Stimulated activated CD4-positive, alpha-beta T cell treated with anti-CD3 and anti-CD28 coated beads, Interleukin-12 subunit alpha, Interleukin-12 subunit beta, amount 100 ng/mL, for 24 hours (primary cell): ENCODE measurements at places on chromosomes 5 and 9.

DNA sequence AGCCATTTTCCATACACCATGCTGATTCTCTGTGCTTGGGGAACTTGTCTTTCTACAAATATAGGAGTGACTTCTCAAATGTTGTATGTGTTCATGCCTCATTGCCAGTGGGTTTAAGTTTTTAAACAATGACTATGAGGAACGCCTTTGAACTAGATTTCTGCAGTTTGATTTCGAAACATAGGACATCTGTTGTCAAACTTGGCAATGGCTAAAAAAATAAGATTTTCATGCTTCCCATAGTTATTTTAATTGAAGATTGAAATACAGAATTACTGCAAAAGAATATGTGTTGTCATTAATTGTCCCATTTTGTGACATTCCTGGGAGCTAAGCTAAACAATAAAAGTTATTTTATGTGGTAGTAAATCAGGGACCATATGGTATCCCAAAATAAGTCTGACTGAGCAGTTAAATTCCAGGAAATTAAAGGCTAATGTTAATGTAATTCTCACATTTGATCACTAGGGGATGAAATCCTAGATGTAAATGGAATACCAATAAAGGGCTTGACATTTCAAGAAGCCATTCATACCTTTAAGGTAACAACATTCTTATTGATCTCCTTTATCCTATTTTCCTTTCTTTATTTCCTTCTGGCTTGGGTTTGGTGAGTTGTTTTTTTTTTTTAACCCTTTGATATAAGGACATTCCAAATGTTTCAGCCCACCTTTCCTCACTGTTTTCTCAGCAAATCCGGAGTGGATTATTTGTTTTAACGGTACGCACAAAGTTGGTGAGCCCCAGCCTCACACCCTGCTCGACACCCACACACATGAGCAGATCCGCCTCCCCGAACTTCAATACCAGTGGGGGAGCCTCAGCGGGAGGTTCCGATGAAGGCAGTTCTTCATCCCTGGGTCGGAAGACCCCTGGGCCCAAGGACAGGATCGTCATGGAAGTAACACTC lies 116.7 kb downstream of the GOLPH3 start:
- DNase-seq, result no peak

DNA sequence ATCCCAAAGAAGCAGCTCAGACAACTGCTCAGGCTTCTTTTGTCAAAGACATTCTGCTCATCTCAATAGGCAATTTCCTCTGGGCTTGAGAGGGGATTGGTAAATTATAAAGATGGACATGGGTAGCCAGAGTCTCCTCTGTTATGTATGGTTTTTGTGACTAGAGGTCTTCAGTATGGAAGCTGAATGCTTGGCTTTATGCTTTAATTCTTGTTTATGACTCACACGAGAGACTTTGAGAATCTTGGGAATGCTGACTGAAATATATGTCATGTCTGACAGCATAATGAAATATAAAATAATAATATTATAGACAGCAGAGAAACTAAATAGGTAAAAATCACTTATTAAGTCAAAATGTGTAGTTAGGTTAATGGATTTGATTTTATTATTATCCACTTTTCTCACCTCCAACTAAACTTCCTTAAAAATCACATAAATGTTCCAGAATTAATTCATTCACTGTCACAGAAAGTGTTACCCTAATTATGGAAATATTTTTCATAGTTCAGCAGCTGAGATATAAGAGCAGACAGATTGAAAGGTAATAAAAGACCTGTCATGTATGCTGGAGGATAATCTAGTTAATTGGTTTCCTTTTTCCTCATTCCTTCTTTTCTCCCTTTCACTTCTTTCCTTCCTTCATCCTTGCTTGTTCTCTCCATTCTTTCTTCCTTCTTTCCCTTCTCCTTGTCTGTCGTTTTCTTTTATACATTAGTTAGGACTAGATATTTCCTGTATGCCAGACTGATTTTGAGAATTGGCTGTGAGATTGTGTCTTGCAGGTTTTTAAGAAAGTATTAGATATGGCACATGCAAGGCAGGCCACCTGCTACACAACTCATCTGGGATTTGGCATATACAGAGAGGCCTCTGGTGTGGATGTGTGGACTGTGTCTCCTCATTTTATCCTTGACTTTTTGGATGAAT lies 1866.1 kb upstream of the NUDT12 start:
- DNase-seq, result no peak

DNA sequence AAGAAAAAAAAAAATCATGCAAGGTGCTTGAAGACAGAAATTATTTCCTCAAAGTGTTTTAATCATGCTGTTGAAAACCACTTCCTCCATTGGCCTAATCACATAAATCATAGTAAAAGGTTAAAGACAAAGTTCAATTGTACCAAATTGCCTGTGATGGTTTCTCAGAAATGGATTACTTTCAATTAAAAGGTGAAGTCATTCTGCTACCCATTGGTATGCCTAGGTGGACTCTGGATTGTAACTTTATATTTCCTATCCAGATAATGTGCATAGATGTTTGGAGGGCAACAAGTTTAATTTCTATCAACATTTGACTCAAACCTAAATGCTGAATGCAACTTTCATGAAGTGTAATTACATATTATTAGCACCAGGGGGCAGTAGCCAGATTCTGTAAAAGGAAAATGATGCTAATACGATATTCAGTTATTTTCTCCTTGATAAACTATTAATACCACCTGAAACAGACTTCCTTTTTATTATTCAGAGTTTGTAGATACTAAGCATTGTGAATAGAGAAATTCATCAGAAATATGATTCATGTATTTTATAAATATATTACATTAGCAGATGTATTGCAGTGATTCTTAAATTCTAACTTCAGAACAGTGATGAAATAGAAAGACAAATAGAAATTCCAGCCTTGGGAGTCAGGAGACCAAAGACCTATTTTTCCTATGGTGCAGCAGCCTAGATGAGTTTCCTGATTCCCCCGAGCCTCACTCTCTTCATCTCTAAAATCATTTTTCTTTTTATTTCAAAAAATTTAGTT lies 148.2 kb downstream of the CAAP1 start:
- no peak for DNase-seq

GRCh38 chr5:107743373-107744000 lies 72.8 kb upstream of the EFNA5 start:
- no peak for DNase-seq

DNA sequence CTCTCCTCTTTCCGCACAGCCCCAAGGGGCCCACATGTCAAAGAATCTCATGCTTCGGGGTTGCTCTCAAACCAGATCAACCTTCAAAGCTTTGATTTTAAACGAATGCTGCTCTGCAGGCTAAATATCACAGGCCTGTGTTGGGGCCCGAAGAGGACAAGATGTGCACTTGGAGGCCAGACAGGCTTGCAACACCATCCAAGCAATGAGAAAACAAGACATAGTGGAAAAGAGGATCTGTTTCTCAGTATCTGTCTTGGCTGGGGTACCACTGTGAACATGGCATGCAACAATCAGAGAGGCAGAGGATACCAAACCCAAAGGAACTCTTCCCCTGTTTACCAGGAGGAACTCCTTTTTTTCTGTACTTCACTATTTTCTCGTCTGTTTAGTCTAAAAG lies 321.8 kb downstream of the SLIT3 start:
- DNase-seq, result no peak

DNA sequence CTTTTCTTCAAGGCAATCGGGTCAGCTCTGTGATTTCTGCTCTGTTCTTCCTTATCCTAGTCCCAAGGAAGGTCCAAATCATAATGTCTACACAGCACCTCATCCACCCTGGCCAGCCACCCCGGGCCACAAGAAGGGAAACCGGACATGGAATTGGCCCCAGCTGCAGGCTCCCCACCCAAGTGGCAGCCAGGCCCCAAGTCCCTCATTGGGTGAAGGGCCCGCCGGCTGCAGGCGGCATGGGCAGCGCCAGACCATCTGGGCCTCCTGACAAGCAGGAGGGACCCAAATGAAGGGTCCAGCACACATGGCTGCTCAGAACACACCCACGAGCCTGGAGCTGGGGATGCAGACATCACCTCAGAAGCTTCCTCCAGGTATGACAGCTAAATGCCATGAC lies 33.7 kb downstream of the BICD2 start:
- no peak for DNase-seq

DNA sequence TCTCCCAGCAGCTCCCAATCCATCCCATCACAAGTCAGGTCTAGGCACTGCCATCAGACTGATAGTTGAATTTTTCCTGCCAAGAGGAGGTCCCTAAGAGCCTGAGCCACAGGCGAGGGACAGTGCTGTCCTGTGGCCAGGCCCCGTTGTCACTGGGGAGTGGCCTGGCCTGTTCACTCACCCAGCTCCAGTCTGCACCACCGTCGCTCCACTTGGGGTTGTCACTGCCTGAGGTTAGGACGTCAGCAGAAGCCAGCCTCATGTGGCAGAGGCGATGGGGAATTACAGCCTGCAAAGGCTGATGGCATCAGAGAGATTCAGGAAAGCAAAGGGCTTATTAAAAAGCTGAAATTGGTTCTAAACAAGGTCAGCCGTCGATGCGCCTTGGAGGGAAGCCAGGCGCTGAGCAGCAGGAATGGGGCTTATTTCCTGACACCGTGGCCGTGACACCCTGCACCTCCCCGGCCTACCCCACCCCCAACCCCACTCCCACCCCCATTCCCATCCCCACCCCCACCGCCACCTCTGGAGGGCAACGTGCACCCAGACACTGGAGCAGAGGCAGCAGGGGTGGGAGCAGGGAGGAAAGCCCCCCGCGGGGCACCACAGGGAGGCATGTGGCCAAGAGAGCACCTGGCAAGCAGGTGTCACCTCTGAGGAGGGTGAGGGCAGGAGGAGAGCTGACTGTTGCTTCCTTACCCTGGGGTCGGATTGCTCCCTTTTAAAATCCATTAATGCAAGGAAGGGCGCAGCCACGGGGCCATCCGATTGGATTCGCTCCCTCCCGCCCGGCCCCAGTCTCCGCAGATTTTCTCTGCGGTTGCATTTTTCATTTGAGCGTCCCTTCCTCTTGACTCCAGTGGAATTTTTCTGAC lies 3.1 kb upstream of the DBH start:
- no peak for DNase-seq

DNA sequence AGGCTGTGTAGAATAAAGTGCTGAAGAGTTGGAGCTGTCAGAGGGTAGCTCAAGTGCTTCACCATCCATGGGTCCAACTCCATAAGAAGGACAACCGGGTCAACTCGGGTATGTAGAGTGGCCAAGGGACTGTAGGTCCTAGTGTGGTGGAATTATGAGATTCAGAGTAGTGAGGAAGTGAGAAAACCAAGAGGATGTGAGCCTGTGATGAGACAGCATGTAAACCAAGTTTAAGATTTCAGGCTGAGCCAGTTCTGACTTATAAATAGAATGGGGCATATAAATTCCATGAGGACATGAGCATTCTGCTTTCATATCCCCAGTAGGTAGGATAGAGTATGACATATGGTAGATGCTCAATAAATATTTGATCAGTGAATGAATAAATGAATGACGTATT lies 96.3 kb downstream of the CFAP95 start:
- DNase-seq, result no peak

- no peak for DNase-seq
These were observed 255.1 kb downstream of the MCTP1 start for GRCh38 chr5:95029569-95030366.

- DNase-seq, result peak; percentile 43
These were observed 157.0 kb downstream of the RGS3 start for GRCh38 chr9:113620377-113621161.

- DNase-seq, result no peak
These were observed 211.2 kb downstream of the CDK5RAP2 start for GRCh38 chr9:120368799-120369198.

- no peak for DNase-seq
These were observed 22.0 kb downstream of the CCNH start for GRCh38 chr5:87390576-87391199.

DNA sequence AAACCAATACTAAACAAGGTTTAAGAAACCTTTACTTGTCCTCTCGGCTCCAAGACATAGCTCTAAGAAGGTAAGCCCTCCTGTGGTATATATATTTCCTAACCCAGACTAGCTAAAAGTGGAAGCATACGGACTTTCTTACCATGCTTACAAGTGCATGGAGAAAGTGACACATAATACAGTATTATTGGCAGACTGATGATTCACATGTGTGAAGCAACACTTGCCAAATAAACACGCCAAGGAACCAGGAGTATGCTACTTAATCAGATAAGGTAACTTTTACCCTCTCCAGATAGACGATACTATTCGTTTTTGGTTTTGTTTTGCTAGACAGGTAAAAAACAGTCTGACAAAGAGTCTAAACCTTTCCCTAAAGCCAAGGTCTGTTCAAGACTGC lies 264.1 kb downstream of the MLLT3 start:
- no peak for DNase-seq

- DNase-seq, result no peak
These were observed 63.8 kb downstream of the GHR start for GRCh38 chr5:42487077-42487476.

DNA sequence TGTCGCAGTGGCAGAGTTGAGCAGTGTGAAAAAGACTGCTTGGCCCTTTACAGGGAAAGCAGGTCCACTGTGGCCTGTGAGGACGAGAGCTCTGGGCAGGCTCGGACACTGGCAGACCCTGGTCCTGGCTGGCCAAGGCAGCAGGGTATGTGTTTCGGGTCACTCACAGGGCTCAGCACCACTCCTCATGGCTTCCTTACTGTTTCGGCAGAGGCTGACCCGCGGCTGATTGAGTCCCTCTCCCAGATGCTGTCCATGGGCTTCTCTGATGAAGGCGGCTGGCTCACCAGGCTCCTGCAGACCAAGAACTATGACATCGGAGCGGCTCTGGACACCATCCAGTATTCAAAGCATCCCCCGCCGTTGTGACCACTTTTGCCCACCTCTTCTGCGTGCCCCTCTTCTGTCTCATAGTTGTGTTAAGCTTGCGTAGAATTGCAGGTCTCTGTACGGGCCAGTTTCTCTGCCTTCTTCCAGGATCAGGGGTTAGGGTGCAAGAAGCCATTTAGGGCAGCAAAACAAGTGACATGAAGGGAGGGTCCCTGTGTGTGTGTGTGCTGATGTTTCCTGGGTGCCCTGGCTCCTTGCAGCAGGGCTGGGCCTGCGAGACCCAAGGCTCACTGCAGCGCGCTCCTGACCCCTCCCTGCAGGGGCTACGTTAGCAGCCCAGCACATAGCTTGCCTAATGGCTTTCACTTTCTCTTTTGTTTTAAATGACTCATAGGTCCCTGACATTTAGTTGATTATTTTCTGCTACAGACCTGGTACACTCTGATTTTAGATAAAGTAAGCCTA lies 15.7 kb downstream of the SQSTM1 start:
- DNase-seq, result peak; percentile 39

DNA sequence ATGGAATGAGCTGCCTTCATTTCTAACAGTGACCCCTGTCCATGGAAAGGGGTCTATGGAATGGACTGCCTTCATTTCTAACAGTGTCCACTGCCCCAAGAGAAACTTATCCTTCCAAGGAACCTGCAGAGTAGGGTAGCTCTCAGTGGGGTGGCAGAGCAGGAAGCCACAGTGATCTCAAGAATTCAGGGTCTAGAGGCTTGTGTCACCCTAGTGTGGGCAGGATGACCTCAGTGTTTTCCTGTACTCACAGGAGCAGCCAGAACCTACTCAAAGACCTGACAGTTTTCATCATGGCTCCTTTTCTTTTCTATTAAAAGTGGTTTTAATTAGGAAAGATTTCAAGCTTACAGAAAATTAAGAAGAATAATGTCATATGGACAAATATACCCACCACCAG lies 27.5 kb downstream of the SEC61B start:
- no peak for DNase-seq

- no peak for DNase-seq
These were observed 232.8 kb upstream of the ZNF608 start for GRCh38 chr5:124979251-124979650.

GRCh38 chr5:149217803-149218155 lies 53.9 kb upstream of the AFAP1L1 start:
- DNase-seq, result no peak
